Activated naive CD4-positive, alpha-beta T cell treated with anti-CD3 and anti-CD28 coated beads, Interleukin-2, amount 50 U/mL, for 72 hours (primary cell): ENCODE measurements at places on chromosomes 3 and 15. TPM values are rescaled to one million over a fixed set of nuclear protein-coding genes. Genes with fewer than 3 reads are reported as not detected.

GRCh38 chr3:80018375-80018774 is 250.6 kb upstream of the ROBO1 start:
- no peak for DNase-seq

GRCh38 chr3:159069866-159070425 is 268.1 kb downstream of the MFSD1 start:
- DNase-seq: no peak

The TICRR gene
- total RNA-seq: 22.8 TPM

The ALDH1L1 gene
- 0.34 TPM for total RNA-seq

The NKTR gene
- 97.7 TPM for total RNA-seq

- DNase-seq: no peak
Observed at GRCh38 chr3:42652611-42653302, 740 bp upstream of the ZBTB47 start.

The CHRNA5 gene
- total RNA-seq: 4.6 TPM

GRCh38 chr3:76300746-76301145 is 515.4 kb upstream of the ZNF717 start:
- DNase-seq: no peak

GRCh38 chr3:128655531-128655930 is 4.9 kb upstream of the RPN1 start:
- no peak for DNase-seq

DNA sequence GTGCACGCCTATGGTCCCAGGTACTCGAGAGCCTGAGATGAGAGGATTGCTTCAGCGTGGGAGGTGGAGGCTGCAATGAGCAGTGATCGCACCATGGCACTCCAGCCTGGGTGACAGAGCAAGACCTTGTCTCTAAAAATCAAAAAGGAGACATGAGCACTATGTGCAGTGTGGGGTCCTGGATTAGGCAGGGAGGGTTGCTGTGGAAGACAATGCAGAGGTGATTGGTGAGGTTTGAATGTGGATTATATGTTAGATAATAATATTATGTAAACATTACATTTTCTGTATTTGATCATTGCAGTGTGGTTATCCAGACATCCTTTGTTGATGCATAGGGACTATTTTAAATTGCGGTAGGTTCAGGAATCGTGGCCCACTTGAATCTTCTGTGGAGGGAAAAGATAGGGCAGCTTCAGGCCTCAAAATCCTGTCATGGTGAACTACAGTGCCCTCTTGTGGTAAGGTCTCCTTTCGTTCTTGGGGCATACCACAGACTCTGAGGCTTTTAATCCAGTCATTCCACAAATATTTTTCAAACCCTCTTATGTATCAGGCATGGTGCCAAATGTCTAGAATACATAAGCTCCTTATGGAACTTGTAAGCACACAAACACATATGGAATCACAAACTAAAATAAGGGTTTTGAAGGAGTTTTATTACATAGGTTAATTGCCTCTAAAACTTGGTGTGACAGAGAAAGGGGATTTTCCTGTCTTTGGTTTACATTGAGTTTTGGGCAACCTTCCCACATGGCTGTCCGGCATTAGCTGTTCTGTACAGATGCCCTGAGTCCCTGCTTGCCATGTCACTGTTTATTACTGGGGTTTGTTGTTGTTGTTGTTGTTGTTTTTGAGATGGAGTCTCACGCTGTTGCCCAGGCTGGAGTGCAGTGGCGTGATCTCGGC is 37.7 kb downstream of the GPD1L start:
- peak; percentile 64 for DNase-seq

DNA sequence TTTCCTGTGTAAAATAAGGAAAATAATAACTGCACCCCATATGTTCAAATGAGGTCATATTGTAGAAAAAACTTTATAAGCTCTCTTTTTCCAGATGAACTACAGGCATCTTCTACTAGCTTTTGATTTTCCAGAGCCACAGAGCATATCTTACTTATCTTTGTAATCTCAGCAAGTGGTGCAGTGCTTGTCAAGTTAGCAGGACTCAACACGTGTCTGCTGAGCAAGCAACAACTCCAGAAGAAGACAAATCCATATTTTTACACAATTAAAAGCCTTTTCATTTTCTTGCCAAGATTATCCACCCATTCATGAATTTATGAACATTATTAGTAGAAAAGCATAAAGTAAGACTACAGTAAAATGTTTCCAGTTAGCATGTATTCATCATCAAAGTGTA is 14.4 kb upstream of the TSC22D2 start:
- no peak for DNase-seq
